ENCODE measurements at places on chromosomes 5 and 9. TPM values are rescaled to one million over a fixed set of nuclear protein-coding genes. Genes with fewer than 3 reads are reported as not detected.

Gene CDH18
- total RNA-seq: 4.4 TPM

Gene LURAP1L
- total RNA-seq: 62.1 TPM

Gene EEIG1
- total RNA-seq: 14.7 TPM

Gene IL13
- not detected for total RNA-seq

Gene RALGDS
- total RNA-seq: 20.2 TPM

Gene SLC36A2
- total RNA-seq: not detected

Gene WDR38
- total RNA-seq: not detected

Gene PPIC
- 84.0 TPM for total RNA-seq

Gene ANKRD31
- 0.09 TPM for total RNA-seq

Gene SDHA
- 146 TPM for total RNA-seq

Gene SLC28A3
- total RNA-seq: 0.16 TPM

Gene CERT1
- 29.3 TPM for total RNA-seq

Gene CDX1
- total RNA-seq: not detected

Gene OCLN
- 0.26 TPM for total RNA-seq

Gene SGCD
- total RNA-seq: 10.2 TPM

Gene ARRDC3
- 86.2 TPM for total RNA-seq

Gene PCDHB7
- total RNA-seq: 0.32 TPM

Gene TNIP1
- total RNA-seq: 66.6 TPM

Gene TEX10
- total RNA-seq: 23.3 TPM

Gene MARVELD2
- total RNA-seq: 0.16 TPM

Gene PCSK1
- total RNA-seq: under 0.01 TPM

Gene ANKS6
- total RNA-seq: 9.8 TPM

Gene SLC27A6
- total RNA-seq: not detected

Gene LRRC70
- 0.79 TPM for total RNA-seq

Gene AK3
- 75.3 TPM for total RNA-seq

Gene PCDHA9
- total RNA-seq: 0.16 TPM

Gene GPR21
- 1.1 TPM for total RNA-seq

Gene FAM219A
- 2.8 TPM for total RNA-seq

Gene SLC6A18
- total RNA-seq: not detected

Gene TLX3
- total RNA-seq: not detected

Gene SAPCD2
- 0.47 TPM for total RNA-seq

Gene ANKRD18A
- total RNA-seq: not detected

Gene IL3
- not detected for total RNA-seq

Gene DNM1
- total RNA-seq: 63.7 TPM

Gene DUSP1
- total RNA-seq: 43.0 TPM

Gene SLU7
- 110 TPM for total RNA-seq
